ENCODE measurements at places on chromosomes 1 and 21. TPM values are rescaled to one million over a fixed set of nuclear protein-coding genes. Genes with fewer than 3 reads are reported as not detected.

Gene CCDC27
- not detected for total RNA-seq

Gene VHLL
- total RNA-seq = not detected

DNA sequence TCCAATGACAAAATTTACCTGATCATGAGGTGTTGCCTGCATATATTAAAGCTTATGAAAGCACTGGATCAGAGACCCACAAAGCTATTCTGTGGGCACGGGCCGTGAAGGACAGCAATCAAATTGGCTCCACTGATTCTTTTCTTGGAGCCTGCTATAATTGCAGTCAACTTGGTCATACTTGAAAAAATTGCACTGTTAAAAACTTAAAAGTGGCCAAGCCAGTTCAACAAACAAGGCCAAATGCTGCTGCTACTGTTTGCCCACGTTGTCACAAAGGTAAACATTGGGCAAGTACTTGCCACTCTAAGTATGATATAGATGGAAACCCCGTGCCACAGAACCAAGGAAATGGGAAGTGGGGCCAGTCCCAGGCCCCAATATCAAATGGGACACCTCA is 37.8 kb downstream of the CYP4A11 start:
- DNase-seq = no peak

GRCh38 chr1:44289530-44289929 is 65.5 kb downstream of the ERI3 start:
- no peak for DNase-seq

DNA sequence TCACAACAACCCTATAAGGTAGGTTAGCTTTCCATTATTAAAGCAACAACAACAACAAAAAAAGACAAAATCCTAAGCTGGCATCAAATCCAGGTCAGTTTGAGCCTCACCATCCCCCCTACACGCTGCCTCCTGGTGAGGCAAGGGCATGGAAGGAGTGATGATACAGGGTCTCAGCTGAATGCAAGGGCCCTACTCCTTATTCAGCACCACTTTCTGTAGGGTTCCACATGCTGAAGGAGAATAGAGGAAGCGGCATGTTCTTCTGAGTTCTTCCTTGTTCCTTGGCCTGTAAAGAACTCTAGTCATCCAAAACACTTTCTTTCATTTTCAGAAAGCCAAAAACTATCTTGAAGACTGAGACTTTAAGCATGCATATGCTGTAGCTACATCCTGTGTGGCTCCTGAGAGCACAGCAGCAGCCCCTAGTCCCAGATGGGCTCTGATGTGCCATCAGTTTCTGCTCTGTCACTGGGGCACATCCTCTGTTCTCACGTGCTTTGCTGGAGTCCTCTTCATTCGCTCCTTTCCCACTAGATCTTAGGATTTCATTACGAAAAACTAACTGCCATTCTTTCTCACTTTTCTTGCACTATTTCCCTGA is 6.2 kb downstream of the ILDR2 start:
- no peak for DNase-seq

- DNase-seq = no peak
Observed at GRCh38 chr1:172760121-172760520, 101.2 kb downstream of the FASLG start.

DNA sequence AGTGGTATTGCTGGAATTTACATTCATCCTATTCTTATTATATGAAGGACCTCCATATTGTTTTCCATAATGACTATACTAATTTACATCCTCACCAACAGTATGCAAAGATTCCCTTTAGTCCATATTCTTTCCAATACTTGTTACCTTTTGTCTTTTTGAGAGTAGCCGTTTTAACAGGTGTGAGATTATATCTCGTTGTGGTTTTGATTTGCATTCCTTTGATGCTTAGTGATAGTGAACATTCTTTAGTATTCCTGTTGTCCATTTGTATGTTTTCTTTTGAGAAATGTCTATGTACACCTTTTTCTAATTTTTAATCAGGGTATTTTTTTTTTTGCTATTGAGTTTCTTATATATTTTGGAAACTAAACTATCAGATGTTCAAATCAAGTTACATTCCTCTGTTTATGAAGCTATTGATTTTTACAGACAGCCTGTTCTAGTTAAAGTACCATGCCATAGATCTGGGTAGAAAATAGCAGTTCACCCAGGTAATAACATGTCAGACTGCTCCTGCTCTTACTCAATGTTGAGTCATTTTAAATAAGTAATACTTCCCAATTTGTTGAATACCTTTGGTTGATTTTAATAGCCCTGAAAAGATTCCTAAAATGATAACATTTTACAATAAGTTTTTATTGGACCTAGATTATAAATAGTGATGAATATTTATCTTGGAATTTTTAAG is 1108.7 kb downstream of the NCAM2 start:
- no peak for DNase-seq

- DNase-seq = no peak
Observed at GRCh38 chr1:8015809-8016165, 10.3 kb downstream of the ERRFI1 start.

GRCh38 chr1:125085720-125086591 is 3901.2 kb downstream of the SRGAP2C start:
- DNase-seq = no peak

DNA sequence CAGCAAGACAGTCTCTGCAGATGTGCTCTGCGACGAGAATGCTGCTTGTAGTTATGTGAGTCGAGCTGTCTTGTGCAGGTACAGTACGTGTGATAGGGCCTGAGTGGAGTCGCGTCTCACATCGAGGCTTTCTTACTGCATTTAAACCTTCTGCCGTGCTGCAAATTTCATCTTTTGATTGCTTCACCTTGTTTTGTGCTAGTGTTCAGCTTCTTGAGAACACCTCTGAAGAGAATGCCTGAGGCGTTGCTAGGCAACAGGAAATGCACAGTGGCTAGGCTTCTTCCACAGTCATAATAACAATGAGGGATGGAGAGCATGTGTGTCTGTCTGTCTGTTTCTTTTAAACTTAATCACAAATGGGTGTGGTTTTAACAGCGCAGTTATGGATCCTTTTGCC is 52.9 kb downstream of the MRPS6 start:
- DNase-seq = no peak

Measured in epithelial cell of proximal tubule (primary cell).